ENCODE measurements at places on chromosomes 16 and 17.

- peak; percentile 87 for DNase-seq
Measured at GRCh38 chr17:40026816-40027613, 11.8 kb downstream of the CSF3 start.

GRCh38 chr17:75091855-75092327, 4.1 kb downstream of the SLC16A5 start:
- no peak for DNase-seq

DNA sequence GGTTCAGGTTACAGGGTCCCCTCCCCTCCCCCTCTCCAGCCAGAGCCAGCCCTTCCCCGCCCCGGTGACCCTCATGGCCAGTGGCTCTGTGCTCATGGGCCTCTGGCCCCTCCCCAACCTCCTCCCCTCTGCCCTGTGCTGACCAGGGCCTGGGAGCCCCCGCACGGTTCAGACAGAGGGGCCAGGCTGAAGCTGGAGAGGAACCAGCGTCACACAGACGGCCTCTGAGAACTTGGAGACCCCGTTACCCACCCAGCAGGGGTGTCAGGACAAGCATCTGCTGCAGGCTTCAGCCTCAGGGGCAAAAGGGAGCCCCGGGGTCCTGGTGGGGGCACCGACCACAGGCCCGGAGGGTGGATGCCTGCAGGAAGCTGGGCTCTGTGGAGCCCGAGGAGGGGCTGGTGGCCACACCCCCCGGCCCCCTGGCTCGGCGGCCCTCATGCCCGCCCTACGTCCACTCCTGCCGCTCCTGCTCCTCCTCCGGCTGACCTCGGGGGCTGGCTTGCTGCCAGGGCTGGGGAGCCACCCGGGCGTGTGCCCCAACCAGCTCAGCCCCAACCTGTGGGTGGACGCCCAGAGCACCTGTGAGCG, at the start of gene WFIKKN1:
Gene WFIKKN1, plus strand, starts transcription at position 171 of the 591 bp plus-strand sequence. Its CDS starts 269 bp downstream, at position 440.
- no peak for DNase-seq

GRCh38 chr16:78778101-78779004, 678.9 kb downstream of the WWOX start:
- DNase-seq: peak; percentile 54

DNA sequence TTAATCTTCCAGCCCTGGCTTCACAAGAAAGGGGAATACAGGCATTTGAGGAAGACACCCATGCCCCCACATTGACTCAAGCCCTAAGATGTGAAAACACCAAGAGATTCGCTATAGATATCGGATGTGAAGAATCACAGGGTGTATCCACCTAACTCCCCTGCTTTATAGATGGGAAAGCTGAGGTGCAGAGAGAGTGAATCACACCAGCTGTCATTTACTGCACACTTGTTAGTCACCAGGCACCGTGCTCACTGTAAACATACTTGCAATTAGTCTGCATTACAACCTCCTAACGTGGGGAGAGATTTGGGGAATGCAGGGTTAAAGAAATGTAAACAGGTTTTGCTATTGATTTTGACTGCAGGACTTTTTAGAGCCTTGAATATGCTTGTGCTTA, 325.5 kb downstream of the C16orf95 start:
- DNase-seq: no peak

GRCh38 chr16:50844840-50845239, 103.0 kb downstream of the CYLD start:
- DNase-seq: no peak

DNA sequence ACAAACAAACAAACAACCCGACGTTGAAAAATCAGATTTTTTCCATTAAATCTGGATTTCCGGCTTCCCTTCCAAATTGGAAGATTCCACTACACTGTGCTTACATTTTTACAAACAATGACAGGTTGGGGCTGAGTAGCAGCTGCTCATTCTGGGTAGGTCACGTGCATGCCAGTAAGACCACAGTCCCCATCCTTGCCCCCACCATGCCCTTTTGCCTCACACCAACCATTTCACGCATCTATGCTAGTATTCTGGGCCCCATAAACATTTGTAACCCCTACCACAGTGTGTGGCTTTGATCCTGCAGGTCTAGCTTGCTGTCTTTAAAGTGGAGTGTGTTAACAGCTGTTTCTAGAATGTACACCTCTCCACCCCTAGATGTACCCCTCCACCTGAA, 366.1 kb downstream of the XYLT1 start:
- DNase-seq: no peak

DNA sequence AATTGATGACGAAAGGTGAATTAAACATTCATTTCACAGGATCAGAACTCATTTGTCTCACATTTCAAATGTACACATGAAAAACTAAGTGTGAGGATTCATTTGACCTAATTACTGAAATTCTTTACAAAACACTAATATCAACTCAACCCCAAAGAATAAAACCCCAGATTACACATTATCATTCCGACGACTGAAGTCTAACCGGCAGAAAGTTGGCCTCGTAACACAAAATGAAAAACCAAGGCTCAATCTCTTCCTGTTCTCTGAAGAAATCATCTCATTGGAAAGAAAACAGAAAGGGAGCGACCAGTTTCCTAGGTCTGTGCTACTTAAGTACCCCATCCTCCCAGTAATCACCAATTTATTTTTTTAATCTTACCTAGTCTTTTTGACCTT, 1.8 kb downstream of the JPT1 start:
- DNase-seq: no peak

GRCh38 chr16:10305912-10306311, 79.9 kb upstream of the ATF7IP2 start:
- DNase-seq: no peak

DNA sequence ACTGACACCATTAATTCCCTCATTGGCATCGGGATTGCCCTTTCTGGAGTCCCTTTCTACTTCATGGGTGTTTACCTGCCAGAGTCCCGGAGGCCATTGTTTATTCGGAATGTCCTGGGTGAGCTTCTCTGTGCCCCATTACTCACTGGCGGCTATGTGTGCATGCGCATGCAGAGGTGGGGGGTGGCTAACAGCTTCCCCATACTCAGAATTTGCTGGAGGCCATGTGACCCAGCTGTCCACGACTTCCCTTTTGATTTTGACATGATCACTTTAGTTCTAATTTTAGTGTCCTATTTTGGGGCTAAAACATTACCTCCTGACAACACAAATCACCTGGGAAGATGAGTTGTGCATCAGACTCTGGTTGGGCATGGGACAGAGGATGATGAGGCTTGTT, 14.1 kb downstream of the SLC7A6OS start:
- DNase-seq: no peak

DNA sequence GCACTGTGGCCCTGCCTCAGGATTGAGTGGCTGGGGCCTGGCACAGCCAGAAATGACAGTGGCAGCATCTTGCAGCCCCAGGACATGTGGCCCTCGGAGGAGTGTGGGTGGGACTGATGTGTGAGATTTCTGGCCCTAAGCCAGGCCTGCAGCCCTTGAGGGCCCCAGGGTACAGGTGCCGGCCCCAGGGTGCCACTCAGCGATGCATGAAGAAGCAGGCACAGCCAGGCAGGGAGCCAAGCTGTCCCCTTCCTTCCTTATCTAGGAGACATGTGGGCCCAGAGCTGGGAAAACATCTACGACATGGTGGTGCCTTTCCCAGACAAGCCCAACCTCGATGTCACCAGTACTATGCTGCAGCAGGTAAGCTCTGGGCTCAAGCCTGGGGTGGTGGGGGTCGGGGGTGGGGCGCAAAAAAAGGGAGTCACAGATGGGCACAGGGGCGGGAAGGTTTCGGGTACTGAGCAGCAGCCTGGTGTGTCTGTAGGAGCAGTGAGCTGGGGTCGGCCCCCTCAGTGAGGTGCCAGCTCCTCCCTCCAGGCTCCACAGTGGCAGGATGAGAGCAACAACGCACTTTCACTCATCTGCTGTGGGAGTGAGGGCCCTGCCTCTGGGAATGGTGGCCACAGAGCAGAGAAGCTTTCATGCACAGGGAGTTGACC, 4.1 kb downstream of the ACE start:
- no peak for DNase-seq

- no peak for DNase-seq
Measured at GRCh38 chr17:78345791-78346494, 13.9 kb downstream of the SOCS3 start.

- no peak for DNase-seq
Measured at GRCh38 chr17:50168319-50168718, 2.5 kb downstream of the SGCA start.

GRCh38 chr17:67121316-67121891, 77.0 kb downstream of the CACNG1 start:
- DNase-seq: no peak

DNA sequence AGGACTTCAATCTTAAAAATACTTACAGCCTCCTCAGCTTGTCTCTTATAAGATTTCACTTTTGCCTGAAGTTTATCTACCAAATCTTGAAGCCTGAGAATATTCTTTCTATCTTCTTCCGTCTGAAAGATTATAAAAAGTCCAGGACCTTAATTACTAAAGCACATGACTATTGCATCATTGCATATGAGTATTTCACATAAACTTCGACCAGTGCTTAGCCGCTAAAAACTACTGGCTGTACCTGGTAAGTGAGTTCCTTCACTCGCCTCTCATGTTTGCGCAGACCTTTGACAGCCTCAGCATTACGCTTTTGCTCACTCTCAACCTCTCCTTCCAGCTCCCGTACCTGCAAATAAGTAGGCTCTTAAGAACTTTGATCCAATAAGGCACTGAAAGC, 4.7 kb upstream of the MYH1 start:
- no peak for DNase-seq

DNA sequence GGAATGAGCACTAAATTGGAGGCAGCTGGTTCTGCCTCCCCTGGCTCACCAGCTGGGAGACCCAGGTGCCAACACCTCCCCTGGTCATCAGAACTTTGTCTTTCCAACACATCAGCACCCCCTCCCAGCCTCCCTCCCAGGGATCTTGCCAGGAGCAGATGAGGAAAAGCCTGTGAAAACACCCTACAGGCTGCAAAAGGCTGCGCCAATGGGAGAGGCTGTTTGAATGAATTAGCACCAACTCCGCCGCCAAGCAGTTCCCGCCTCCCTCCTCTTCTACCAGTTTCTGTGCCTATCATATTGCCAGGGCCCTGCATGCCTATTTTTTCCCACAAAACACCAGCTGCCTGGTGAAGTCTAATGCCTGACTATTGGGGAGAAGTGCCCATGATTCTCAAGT, 137.0 kb downstream of the AIPL1 start:
- no peak for DNase-seq

DNA sequence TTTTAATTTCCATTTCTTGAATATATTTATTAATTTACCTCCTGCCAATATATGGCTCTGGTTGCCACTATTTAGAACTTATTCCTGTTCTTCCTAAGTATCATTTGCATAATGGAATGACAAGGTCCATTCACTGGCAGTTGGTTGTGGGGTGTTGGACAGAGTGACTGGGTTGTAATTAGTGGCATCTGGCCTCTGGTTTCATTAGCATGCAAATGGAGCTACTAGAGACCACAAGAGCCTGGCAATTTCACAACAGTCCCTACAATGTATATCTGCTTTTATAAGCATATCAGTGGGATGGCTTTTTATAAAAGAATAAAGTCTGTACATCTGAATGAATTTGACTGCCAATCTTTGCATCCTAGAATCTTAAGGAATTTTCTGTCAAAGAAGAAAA, 1030.9 kb upstream of the CDH8 start:
- DNase-seq: no peak

DNA sequence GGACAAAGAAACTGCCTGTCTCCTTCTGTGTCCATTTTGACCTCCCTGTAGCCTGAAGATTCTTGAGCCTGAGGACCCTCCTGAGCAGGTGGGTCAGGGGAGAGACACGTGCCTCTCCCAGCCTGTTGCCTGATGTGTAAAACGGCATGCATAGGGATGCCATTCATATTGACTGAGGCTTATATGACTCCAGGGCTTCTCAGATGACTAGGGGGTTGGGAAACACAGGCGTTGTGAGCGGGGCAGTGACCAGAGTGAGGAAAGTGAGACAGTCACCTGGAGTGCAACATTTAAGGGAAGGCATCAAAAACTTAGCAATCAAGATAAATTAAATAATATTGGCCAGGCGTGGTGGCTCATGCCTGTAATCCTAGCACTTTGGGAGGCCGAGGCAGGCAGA, 5.1 kb upstream of the SLC16A5 start:
- DNase-seq: no peak

- DNase-seq: no peak
Measured at GRCh38 chr16:12043953-12044352, 67.4 kb downstream of the SNX29 start.

GRCh38 chr17:66892246-66892645, 57.3 kb downstream of the CACNG5 start:
- DNase-seq: no peak

Data from HuH-7.5 (cell line).